NCI-H524 (cell line): ENCODE measurements at places on chromosomes 2 and 18.

DNA sequence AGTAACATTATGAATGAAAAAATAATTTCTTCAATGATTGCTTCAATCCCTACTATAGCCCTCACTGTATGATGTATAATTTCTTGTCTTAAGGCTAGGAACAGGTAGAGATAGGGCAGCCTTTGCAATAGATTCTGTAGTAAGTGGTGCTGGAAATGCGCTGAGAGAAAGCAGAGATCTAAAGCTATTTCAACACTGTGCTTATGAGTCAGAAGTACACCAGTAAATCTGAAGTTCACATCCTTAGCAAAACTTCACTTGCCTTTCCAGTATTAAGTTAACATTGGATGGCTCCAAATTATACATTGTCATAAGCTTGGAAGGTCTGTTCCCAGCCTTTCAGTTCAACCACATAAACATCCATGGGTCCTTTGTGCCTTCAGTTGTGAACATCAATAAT, 178.2 kb upstream of the EPHA4 start:
- DNase-seq, result no peak

GRCh38 chr2:241799522-241800197, 9.3 kb upstream of the NEU4 start:
- DNase-seq, result no peak

GRCh38 chr18:27301615-27302378, 116.7 kb upstream of the CHST9 start:
- DNase-seq, result peak; percentile 49

DNA sequence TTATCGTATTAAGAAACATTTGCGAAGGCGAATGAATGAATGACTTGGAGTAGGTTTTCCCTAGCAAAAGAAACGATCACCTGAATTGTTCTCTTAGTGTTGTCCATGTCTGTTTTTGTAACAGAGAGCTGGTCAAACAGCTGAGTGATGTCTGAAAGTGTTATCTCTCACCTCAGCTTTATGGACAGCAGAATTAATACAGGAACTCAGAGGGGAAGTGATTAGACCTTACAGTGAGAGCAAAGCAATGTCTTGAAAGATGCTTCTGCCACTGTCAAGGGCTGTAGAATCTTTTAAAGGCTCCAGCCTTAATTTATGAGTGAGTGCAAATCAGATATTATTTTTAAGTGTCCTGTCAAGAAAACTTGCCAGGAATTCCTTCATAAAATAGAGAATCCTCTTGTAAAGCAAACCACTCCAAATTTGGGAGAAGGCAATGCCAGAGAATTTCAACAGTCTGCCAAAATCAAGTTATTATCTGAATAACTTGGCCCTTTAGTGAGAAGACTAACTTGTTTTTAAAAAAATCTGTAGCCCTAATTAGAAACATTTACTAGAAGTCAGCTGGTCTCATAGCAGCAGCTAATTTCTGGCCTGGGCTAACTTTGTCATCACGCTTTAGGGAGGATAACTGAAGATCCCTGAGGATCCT, 60.7 kb downstream of the CDC42EP3 start:
- no peak for DNase-seq

DNA sequence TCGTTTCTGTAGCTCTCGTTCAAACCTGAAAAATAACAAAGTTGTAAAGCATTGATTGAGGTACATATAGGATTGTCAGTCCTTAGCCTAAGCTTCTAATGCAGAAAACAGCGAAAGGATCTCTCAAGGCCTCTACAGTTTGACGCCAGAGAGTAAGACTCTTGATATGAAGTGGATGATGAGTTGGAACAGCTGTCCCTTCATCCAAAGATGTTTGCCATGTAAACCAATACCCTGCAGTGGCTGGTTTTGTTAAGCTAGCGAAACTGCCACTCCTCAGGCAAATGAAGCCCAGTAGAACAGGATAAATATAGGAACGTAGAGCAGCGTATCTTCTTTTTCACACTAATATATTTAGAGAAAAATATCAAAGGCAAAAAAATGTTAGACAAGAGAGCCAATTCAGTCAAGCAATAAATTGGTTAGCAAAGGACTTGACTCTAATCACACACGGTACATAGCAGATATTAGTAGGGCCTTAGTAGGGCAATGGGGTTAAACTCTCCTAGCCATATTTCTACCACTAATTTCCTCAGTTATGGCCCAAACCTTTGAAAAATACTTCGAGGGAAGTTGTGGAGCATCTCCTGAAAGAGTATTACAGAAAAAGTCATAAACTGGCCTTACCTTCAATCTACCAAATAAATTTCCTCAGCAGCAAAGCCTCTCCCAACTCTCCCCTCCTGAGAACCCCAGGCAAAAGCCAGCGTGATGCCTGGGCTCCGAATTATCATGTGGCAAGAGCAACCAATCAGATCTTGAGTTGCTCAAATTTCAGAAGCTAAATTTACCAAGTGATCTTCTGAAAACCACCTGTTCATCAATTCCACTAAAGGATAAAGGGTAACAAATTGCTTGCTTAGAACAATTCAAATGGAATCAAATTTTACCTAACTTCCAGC, at the start of gene NEB:
Gene NEB, minus strand, starts transcription at position 706 of the 902 bp plus-strand sequence. CDS start 1,320 bp downstream, outside the sequence.
- peak; percentile 95 for DNase-seq

GRCh38 chr18:58970943-58971790, 106.5 kb downstream of the ZNF532 start:
- DNase-seq, result peak; percentile 89

- no peak for DNase-seq
Measured at GRCh38 chr18:63192885-63193349, 126.7 kb downstream of the BCL2 start.

GRCh38 chr2:233197022-233197421, 54.5 kb upstream of the ATG16L1 start:
- DNase-seq, result no peak

DNA sequence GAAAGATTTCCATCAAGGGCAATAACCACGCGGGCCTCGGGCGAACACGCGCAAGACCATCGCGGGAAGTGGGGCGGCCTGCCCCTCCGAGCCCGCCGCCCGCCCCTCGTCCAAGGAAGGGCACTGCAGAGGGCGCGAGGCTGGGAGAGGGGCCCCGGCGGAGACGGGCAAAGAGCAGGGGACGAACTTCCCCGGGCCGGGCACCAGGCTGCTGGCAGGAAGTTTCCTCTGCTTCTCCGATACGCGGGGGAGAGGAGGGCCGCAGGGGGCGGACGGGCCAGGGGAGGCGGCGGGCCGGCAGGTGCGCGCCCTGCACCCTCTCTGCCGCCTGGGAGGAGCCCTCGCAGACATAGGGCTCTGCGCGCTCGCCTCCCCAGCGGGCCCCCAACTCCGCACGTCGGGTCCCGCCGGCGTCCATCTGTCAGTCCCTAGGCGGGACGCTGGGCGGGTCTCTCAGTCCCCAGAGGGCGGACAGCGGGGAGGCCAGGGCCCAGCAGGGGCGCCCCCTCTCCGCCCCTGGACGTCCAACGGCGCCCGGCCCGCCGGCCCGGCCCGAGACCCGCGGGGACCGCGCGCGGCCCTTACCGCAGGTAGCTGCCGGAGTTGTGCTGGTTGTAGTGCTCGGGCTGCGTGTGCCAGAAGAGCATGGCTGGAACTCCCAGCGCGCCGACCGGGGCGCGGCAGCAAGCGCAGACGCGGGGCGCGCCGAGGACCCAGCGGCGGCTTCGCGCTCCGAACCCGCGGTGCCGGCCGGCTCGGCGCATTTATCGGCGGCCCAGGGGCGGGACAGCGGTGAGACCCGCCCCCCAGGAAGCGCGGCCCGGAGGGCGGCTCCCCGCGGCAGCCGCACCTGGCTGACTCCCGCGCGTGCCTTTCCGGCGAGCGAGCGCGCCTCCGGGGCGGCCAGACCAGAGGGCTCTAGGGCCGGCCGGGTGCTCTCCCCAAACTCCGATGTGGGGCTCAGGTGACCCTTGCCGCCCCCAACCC, at the start of gene TFCP2L1:
Gene TFCP2L1, minus strand, starts transcription at position 740 of the 987 bp plus-strand sequence. Its CDS starts 93 bp downstream, at position 647.
- DNase-seq, result peak; percentile 47

- DNase-seq, result no peak
Measured at GRCh38 chr2:168449419-168449818, 6.7 kb upstream of the CERS6 start.

DNA sequence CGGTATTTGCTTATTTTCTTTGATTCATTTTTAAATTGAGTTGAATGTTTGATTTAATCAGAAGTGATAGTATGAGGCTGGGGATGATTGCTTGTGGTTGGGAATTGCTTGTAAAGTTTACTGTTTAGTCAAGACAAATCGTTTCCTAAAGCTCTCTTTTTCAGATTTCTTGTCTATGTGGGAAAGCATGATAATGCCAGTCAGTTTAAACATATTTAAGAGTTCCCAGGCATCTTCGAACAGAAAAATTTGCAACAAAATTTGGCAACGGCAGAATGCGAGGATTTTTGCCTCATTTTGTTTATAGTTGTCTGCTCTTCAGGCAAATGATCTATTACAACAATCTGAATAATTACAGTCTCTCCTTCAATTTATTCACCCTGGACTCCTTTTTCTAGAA, 22.5 kb downstream of the EPAS1 start:
- DNase-seq, result no peak

GRCh38 chr2:190670182-190670946, 21.5 kb downstream of the NAB1 start:
- DNase-seq, result no peak

DNA sequence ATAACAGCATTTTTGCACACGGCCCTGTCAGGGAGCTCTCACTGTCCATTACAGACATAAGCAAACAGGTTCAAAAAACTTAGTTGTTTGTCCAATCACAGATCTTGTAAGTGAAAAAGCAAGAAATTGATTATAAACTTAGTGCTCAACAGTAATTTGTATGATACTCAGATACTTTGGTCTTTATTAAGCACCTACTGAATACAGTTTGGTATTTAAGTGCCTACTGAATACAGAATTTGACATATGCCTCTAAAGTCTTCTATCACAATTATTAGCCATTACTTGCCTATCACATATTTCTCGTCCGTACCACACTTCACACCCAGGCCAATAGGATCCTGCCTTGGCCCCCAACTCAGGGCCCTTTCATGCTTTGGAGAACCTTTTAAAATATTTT, 283.1 kb downstream of the SUCLG1 start:
- no peak for DNase-seq

DNA sequence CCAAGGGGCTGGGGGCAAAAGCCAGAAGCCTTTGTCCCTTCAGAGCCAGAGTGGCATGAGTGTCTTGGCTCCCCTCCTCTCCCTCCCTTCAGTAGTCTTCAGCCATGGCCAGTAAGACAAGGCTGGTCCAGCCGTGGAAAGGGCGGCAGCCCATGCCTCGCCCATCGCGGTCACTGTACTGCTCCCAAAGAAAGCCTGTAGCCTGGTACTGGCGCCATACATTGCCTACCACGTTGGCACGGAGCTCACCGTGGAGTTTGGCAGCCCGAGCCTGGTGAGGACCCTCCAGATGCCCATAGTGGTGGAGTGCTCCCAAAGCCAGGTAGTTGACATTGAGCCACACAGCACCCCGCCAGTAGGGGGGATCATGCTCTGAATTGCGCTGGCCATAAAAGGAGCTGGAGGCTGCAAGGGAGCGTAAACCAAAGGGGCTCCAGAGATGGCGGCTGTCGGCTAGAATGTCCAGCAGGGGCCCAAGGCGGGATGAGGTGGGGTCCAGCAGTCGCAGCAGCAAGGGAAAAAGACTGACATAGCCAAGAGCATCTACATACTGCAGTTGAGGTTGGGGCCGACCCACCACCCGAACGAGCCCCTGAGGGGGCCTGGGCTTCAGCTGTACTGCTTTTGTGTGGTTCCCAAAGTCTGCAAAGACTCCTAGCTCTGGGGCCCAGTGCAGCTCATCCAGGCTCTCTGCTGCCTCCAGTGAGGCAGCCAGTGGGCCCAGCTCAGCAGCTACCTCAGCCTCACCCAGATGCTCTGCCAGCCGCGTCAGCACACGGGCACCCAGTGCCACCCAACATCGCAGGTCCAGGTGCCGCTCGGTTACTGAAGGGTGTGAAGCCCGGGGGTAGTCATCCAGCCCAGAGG, 3.2 kb downstream of the WBP1 start:
- DNase-seq, result no peak

GRCh38 chr2:65158557-65158956, 28.7 kb upstream of the RAB1A start:
- DNase-seq, result no peak

DNA sequence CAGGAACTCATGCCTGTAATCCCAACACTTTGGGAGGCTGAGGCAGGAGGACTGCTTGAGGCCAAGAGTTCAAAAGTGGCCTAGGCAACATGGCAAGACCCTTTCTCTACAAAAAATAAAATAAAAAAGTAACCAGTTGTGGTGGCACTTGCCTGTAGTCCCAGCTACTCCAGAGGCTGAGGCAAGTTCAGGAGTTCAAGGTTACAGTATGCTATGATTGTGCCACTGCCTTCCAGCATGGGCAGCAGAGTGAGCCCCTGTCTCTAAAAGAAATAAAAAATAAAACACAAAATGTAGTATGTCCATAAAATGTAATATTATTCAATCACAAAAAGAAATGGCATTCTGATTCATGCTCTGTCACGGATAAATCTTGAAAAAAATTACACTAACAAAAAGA, 11.9 kb downstream of the INO80C start:
- no peak for DNase-seq

GRCh38 chr2:230898713-230899091, 26.3 kb downstream of the GPR55 start:
- DNase-seq, result no peak

DNA sequence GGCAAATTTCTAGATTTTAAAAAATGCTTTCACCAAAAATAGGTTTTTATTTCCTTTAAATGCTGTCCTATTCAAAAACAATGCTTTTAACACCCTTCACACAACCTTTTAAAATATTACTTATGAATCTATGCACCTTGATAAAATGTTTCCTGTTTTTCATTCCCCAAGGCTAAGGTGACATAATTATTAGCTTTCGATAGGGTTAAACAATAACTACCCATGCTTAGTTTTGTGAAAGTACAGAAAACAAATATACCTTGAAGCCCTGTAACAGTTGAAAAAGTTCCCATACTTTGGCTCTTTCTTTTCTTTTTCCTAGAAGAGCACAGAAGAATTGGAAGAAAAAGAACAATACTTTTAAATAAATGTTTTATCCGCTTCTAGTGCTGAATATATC, 54.9 kb upstream of the ITPRID2 start:
- no peak for DNase-seq

GRCh38 chr2:156322686-156323231, 9.8 kb downstream of the NR4A2 start:
- no peak for DNase-seq

DNA sequence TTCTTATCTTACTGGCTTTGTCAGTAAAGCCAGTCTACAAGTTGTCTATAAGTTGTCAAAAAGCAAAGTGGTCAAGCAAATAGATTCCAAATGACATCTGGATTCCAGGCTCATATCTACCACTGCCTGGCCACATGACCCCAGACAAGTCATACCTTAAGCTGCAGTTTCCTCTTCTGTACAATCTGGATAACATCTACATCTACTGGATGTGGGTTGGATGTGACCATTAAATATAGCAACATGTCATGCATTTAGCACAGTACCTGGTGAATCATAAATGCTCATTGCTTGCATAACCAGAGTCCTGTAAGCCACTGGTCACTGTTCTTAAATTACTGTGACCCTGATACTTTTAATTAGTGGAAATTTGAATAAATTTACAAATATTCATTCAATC, 16.8 kb downstream of the COBLL1 start:
- no peak for DNase-seq

GRCh38 chr2:199684168-199684567, 166.8 kb downstream of the FTCDNL1 start:
- DNase-seq, result no peak
